ENCODE measurements at places on chromosomes 3 and 15.

DNA sequence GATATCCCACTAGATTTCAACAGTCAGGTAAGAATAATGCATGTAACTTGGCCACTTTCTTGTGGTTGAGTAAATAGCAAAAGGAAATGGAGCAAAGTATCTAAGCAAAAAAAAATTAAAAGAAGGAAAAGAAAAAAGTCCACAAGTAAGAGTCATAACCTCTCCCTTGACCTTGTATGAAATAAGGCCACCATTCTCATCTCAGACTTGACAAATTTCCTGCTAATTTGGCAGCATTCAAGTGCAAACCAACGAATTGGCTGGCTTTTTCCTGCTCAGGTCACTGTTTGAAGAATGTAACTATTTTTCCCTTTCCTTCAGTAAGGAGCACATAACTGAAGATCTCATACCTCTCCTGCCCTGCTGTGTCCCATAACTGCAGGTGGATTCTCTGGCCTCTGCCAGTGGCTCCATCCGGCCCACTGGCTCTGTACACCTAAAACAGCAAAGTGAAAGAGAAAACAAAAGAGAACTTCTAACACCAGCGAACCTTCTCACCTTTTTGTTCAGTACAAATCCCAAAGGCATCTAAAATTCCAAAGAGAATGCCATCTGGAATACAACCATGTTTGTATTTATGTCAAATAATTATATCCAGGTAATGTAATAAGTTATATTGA is 33.4 kb upstream of the RSL24D1 start:
- no peak for DNase-seq

- no peak for DNase-seq
Measured at GRCh38 chr15:27690290-27690689, 408.8 kb downstream of the OCA2 start.

DNA sequence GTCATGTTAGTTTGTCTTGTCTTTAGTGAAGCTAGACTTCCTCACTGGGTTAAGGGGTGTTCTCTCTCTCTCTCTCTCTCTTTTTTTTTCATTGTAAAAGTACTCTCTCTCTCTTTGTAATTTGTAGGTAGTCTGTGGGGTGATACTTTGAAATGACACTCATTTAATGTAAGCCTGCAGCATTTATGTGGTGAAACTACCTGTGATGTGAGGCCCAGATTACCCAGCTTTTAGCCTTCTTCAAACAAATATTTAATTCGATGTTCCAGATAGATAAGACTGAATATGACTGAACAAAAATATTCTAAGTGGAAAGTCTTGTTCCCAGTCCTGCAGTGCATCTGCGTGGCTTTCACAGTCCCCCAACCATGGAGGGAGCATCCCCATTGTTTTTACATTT is 49.7 kb downstream of the SQOR start:
- no peak for DNase-seq

- DNase-seq, result no peak
Measured at GRCh38 chr3:85594676-85595075, 635.9 kb downstream of the CADM2 start.

DNA sequence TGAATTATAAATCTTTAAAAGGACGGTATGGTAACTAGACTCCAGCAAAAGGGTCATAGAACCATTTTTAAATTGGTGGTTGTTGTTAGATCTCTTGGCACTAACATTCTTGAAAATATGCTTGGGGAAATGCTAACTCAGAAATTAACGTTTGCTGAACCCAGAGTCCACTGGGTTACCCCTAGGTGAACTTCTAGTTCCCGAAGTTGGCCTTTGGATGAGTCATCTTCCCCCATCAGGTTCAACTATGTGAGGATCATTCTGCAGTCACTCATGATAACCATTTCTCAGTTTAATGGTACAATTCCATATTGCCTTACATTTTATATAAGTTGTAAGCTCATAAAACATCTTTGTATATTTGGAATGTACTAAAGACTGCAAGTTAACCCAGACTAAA is 204.7 kb downstream of the THSD4 start:
- no peak for DNase-seq

DNA sequence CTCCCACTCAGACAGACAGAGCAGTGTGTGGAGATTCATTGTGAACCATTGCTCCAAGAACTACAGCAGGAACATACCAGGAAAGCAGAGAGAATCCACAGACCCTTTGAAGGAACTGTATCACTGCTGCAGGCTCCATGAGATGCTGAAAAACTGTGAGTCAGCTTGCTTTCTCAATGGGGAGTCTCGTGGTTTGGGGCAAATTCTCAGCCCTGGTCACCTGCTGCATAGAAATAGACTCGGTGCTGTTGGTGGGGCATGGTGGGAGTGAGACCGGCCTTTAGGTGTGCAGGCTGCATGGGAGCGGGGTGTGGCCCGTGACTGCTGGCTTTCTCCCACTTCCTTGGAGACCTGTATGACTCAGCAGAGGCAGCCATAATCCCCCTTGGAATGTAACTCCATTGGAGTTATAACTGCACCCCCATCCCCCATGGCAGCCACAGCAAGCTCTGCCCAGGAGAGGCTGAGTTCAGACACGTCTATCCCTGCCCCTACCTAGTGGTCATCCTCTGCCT is 35.6 kb downstream of the ALCAM start:
- peak; percentile 24 for DNase-seq

DNA sequence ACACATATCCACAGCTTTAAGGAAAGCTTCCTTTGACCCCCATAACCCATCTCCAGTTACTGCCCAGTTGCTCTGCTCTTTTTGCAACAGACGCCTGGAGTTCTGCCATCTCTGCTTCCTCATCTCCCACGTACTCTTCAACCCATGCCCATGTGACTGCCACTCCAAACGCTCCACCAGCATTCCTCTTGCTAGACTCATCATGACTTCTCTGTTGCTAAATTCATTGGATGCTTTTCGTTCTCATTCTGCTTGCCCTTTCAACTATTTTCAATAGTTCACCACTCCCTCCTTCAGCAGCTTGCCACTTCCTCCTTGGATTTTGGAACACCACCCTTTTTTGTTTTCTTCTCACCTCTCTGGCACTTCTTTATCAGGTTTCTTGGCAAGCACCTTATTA is 2.7 kb upstream of the KNSTRN start:
- DNase-seq, result no peak
